ENCODE measurements at places on chromosomes 5 and 9. TPM values are rescaled to one million over a fixed set of nuclear protein-coding genes. Genes with fewer than 3 reads are reported as not detected.

- H3K27ac ChIP-seq, result no peak overlapping the region
- no peaks in the 10 kb centered on the region for H3K27me3 ChIP-seq
- H3K4me3 ChIP-seq, result no peak overlapping the region
- H3K36me3 ChIP-seq, result no peaks in the 10 kb centered on the region
- H3K4me1 ChIP-seq, result no peaks in the 10 kb centered on the region
- no peak for DNase-seq
Measured at GRCh38 chr5:57276353-57276752, 102.5 kb downstream of the GPBP1 start.

- no peak overlapping the region for H3K4me3 ChIP-seq
- no peaks in the 10 kb centered on the region for H3K27me3 ChIP-seq
- no peaks in the 10 kb centered on the region for H3K36me3 ChIP-seq
- peaks cover 15% of the 10 kb centered on the region for H3K4me1 ChIP-seq
- no peak overlapping the region for H3K27ac ChIP-seq
Measured at GRCh38 chr5:17340379-17340778, 122.9 kb downstream of the BASP1 start.

DNA sequence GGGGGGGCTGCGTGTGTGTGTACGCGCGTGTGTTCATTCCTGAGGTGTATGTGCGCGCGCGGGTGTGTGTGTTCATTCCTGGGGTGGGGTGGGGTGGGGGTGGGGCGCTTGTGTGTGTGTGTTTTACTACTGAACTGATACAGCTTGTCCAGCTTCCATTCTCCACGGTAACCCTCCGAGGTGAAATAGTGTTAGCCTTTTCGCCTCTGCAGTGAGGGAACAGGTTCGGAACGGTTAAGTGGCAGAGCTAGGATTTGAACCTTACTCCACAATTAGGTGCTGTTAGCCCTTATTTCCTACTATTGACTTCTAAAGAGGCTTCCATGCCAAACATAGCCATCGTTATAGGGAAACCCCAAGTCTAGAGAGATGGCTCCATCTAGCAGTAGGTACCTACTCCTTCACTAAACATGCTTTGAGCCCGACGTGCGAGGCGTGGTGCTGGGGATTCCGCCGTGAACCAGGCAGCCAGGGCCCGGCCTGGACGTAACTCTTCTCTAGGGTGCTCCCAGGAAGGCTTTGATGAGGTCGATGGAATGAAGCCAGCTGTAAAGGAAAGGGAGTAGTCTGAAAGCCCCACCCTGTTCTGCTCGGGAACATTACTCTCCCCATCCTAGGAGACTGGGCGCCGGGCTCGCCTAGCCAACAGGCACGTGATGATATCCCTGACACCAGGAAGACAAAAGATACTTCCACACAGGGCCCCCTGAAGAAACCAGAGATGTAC, 782 bp upstream of the SKP1 start:
- peak overlapping the region; percentile 98 for H3K4me3 ChIP-seq
- H3K27me3 ChIP-seq, result no peaks in the 10 kb centered on the region
- H3K36me3 ChIP-seq, result peaks cover 2% of the 10 kb centered on the region
- peaks cover 15% of the 10 kb centered on the region for H3K4me1 ChIP-seq
- peak overlapping the region; percentile 98 for H3K27ac ChIP-seq

GRCh38 chr5:142650060-142650459, 35.8 kb downstream of the FGF1 start:
- no peak overlapping the region for H3K4me3 ChIP-seq
- no peak for DNase-seq
- H3K27ac ChIP-seq, result no peak overlapping the region
- H3K4me1 ChIP-seq, result peaks cover 29% of the 10 kb centered on the region
- H3K27me3 ChIP-seq, result no peaks in the 10 kb centered on the region

DNA sequence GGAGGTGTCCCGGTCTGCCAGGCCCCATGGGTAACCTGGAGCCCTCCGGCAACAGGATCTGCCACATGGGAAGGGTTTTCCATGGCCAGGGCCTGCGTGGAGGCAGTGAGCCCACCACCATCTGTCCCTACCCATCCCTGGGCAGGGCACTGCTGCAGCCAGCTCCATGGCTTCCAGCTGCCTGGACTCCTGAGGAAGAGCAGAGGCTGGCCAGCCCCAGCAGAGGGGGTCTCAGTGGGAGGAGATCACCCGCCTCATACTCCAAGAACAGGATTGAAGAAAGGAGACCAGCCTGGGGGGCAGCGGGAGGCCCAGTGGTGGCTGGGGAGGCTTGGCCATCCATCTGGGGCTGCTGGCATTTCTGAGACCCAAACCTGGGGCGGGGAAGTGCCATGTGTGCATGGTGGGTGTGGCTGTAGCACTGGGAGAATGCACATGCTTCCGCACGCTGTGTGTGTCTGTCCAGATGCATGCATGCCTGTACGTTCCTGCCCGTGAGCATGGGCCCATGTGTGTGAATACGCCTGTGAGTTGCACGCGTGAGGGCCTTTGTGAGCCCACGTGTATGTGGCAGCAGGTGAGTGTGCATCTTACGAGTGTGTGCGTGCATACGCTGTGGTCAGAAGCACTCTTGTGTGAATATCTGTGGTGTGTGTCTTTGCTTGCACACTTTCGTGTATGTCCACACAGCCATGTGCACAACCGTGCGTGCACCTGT, 78.5 kb downstream of the LMX1B start:
- H3K4me1 ChIP-seq, result no peaks in the 10 kb centered on the region
- H3K27me3 ChIP-seq, result no peaks in the 10 kb centered on the region
- DNase-seq, result no peak
- H3K36me3 ChIP-seq, result no peaks in the 10 kb centered on the region
- no peak overlapping the region for H3K27ac ChIP-seq

- H3K36me3 ChIP-seq, result no peaks in the 10 kb centered on the region
- no peaks in the 10 kb centered on the region for H3K4me1 ChIP-seq
- H3K27me3 ChIP-seq, result no peaks in the 10 kb centered on the region
- DNase-seq, result no peak
- H3K4me3 ChIP-seq, result no peak overlapping the region
Measured at GRCh38 chr9:90100014-90100413, 495.2 kb downstream of the GADD45G start.

GRCh38 chr5:130884023-130884422, 281.0 kb downstream of the HINT1 start:
- no peaks in the 10 kb centered on the region for H3K36me3 ChIP-seq
- no peaks in the 10 kb centered on the region for H3K4me1 ChIP-seq
- no peak overlapping the region for H3K27ac ChIP-seq
- H3K4me3 ChIP-seq, result no peak overlapping the region
- no peak for DNase-seq

INSL4 gene
- total RNA-seq, result not detected

ZNF883 gene
- 0.95 TPM for total RNA-seq

PCDHB8 gene
- total RNA-seq, result 1.7 TPM

CDH10 gene
- total RNA-seq, result not detected

C5orf58 gene
- total RNA-seq, result not detected

PTGES gene
- total RNA-seq, result 2.2 TPM

SLC36A1 gene
- total RNA-seq, result 26.5 TPM
